ENCODE measurements at places on chromosomes 5 and 9.

DNA sequence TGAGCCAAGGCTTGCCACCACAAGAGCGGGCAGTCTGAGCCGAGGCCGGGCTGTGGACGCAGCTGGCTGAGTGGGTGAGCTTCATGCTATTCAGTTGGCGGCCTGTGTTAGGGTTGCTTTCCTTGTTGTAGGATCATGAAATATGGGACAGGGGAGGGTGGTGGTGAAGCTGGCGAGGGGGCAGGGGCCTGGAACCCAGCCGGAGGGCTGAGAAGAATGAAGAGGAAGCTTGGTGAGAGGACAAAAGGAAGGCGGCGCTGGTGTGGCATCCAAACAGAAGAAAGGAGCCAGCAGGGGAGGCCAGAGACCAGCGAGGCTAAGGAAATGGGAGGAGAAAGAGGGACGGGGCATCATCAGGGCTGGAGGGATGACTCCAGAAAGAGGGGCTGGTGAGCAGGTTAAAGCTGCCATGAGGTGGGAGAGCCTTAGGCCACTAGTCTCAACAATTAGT lies 18.3 kb downstream of the RALGPS1 start:
- no peak for DNase-seq

- no peak for DNase-seq
Measured at GRCh38 chr9:38181232-38181631, 112.2 kb upstream of the SHB start.

- no peak for DNase-seq
Measured at GRCh38 chr5:123538670-123539459, 26.9 kb downstream of the CSNK1G3 start.

DNA sequence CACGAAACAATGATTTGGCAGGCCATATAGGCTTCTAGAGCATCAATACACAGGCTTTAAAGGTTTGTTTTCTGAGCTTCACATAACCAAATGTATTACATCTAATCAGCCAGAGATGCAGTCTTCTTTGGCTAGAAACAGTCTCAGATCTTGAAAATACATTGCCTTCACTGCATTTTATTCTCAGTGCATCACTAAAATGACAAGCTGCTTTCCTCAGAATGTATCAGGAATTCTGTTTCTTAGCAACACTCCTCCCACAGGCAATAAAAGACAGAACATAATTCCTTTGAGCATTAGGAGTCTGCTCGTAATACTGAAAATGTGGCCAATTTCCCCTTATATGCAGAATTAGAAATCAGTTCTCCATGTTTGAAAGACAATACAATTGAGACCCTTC lies 36.9 kb downstream of the FEM1C start:
- no peak for DNase-seq

DNA sequence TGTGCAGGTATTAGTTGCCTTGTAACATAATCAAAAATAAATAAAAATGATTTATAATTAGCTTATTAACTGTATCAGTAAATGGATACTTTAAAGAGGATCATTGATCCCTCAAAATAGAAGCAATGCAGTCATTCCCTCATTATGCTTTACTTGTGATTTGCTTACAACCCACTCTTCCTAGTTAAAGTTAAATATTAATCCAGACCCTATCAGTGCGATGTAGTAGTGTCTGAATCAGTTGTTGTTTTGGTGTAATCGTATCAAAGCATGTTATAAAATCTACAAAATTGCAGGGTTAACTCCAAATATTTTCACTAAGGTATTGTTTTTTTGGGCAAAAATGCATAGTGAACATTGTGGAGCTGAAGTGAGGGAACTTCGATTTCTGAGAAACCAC lies 17.6 kb downstream of the TENT4A start:
- DNase-seq, result no peak

DNA sequence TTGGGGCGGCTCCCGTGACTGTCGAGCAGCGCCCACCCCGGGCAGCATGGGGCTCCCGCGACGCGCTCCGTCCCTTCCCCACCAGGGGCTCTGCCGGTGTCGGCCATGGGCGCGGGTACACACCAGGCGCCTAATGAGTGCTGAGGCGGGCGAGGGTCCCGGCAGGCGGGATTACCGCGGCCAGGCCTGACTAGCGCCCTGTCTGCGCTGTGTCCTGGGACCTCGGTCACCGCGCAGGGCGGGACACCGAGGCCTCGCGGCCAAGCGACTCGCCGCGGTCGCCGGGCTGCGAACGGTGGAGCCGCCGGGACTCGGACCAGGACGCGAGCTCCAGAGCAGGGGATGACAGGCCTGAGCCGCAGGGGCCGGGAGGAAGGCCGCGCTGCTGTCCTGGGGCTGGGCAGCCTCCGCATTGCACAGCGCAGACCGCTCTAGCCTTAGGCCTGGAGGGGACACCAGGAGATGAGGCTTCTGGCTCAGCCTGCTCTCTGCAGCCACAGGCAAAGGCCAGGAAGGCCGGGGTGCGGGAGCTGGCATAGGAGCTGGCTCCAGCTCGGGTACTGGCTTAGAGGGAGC lies 14.1 kb downstream of the LCN10 start:
- DNase-seq, result peak; percentile 76

DNA sequence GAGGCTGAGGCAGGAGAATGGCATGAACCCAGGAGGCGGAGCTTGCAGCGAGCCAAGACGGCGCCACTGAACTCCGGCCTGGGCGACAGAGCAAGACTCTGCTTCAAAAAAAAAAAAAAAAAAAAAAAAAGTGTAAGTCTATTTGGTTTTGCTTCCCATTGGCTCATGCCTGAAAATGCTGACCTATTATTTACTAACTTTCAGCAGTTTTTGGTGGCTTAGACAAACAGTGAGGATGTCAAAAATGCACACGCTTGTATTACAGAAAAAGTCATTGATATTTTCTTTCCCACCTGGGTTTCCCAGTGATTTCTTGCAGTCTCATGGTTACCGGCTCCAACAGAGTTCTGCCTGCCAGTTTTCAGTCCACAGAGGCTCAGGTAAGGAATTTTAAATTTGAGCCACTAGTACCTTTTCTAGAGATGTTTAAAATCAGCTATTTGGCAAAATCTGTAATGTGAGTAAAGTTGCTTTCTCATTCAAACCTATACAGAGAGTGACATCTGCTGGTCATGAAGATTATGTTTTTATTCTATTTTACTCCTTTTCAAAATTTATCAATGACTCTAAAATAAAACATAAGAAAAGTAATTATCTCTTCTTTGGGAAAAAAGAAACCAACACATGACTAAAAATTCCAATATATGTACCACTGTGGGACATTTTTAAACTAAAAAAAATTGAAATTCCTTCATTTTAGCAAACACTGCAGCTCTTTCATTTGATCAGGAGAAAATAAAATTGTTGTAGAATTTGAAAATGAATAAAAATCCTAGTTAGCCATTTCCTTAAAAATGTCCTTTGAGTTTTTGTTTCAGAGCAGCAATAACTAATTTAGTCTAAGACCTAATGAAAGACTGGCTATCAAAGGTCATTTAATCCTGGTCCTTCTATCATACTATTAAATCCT lies 8.8 kb downstream of the FAM200C start:
- DNase-seq, result no peak

DNA sequence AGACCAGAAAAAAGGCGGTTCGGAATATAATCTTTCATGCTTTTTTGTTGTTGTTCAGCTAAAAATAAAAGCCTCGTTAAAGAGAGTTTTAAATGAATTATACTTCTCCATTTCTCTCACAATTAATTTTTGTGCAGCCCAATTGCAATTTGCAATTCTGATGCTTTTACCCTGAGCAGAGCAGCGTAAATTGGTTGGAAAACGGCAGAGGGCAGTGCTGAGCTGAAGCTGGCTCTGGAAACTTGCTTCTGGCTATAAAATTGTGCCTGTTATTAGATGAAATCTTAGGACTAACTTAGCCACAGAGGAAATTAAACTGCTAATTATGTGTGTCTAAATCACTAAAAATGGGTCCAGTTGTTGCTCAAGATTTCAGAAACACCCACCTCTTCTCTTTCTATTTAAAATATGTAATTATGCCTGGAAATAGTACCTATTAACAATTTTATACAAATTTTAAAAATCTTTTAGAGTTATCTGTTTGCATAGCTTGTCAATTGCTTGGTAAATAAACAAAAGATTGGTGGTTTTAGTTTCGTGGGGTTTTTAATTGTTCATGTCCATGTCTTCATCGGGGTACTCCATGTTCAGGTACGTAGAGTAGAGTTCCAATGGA lies 441.8 kb upstream of the TLE4 start:
- DNase-seq, result peak; percentile 60

GRCh38 chr9:105195259-105195658 lies 49.2 kb upstream of the SLC44A1 start:
- no peak for DNase-seq

GRCh38 chr9:38347271-38347671 lies 45.2 kb upstream of the ALDH1B1 start:
- no peak for DNase-seq

GRCh38 chr9:71819115-71819739 lies 50.9 kb upstream of the CEMIP2 start:
- peak; percentile 77 for DNase-seq

GRCh38 chr5:95083606-95084005 lies 201.3 kb downstream of the MCTP1 start:
- no peak for DNase-seq

DNA sequence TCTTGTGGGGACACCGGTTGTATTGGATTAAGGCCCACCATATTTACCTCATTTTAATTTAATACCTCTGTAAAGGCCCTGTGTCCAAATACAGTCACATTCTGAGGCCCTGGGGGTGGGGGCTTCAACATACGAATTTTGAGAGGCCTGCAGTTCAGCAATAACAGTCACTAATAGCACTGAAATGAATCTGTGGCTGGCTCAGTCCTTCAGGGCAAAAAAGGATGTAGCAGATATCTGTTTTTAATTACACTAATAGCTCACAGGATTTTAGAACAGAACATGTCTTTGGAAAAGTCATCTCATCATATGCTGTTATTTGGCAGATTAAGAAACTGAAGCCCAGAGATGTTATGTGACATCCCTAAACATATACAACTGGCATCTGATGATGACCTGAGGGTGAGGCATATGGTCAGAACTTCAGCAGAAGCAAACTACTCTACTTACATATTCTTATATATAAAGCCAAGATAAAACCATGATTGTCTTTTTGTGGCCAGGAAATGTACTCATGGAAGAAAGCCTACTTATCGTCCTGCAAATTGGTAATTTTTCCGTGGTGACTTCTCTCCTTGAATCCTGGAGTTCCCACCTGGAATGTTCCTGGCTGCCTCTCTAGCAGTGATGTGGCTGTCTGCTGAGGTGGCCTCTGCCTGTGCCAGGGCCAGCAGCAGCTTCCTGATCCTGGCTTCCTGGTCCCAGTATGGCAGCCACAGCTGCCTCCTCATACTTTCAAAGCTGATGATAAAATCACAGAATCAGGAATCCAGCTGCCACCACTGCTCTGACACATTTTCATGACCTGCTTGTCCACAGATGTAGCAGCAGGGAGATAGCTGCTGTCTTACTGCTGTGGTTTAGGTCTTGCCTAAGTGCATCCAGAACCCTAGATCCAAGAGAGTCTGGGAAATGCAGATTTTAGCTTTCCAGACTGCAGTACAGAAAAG lies 72.1 kb upstream of the ANKRD55 start:
- no peak for DNase-seq

GRCh38 chr9:136245219-136246150 lies at the start of gene QSOX2:
Gene QSOX2 (minus strand): TSS chr9:136245812. CDS start chr9:136245803, 9 bp downstream.
- DNase-seq, result peak; percentile 95

DNA sequence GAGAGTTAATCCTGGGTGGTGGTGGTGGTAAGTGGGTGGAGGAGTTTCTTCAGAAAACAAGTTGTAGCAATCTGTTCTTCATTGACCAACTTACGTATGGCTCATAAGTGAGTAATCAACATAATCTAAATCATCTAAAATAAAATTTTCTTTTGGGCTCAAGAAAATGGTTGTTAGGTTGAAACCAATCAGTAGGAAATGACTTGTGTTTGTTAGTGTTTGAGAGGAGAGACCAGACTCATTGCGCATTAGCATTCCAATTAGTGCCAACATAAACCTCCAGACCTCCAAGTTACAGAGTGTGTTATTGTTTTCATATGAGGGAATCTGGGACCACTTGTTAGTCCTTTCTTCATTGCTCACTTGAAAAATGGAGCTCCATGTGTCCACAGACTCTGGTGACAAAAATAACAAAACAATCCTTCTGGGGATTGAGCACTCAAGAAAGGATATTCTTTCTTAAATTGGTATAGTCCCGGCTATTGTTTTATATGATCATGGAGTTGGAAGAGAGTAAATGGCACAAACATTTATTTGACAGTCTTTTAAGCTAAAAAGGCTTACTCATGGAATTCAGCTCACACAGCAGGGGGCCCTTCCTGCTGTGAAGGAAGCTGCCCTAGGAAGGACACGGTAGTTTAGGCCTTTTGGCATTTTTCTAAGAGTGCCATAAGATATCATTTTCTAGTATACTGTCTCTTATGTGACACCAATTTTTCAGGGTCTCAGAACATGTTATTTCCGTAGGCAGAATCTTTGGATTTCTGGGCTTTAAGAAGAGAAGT lies 441.1 kb downstream of the EBF1 start:
- peak; percentile 7 for DNase-seq

- DNase-seq, result no peak
Measured at GRCh38 chr5:158861366-158861765, 238.3 kb downstream of the EBF1 start.

DNA sequence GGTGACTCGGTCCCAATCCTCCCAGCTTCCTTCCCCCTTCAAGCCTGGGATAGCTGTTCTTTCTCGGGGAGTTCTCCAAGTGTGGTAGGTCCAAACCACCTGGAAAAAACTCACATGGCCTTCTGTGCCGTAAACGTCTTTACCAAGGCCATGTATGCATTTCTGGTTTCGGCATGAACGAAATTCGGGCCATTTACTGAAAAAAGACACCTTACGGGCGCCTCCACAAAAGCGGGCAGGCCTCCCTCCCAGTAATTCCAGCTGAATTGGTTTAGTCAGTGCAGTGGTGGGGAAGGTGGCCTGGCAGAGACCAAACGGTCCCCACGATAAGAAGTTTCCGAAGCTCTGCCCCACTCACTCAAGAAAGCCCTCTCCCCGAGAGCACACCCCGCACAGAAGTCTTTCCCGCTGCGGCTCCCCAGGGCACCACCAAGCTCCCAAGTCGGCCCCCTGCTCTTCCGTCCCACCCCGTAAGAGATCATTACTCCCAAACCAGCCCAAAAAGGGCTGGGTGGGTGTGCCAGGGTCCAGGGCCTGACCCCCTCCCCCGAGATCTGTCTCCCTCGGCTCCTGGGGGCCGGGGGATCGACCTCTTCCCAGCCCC lies 86.3 kb upstream of the MELK start:
- no peak for DNase-seq

GRCh38 chr9:34049630-34050384 lies 1.1 kb upstream of the UBAP2 start:
- DNase-seq, result peak; percentile 63

- no peak for DNase-seq
Measured at GRCh38 chr9:79645110-79645509, 73.3 kb downstream of the TLE4 start.

DNA sequence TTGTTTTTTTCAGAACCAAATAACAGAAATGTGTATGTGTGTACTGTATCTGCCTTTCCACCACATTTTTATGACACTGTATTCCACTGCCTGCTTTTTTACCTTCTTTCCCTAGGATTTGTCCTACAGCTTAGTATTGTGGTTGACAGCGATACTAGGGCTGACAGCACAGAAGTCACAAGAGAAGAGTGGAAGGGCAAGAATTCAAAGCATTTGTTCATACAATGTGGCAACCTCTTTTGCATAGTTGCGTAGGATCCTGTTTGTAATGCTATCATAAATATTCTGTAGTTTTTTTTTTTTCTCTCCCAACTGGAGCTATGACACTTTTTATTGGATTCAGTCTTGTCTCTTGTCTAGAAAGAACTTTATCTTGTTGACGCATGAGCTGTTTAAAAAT lies 5.6 kb upstream of the BNIP1 start:
- no peak for DNase-seq

GRCh38 chr5:154791535-154791934 lies 36.4 kb downstream of the LARP1 start:
- no peak for DNase-seq

Measured in activated CD4-positive, alpha-beta T cell treated with anti-CD3 and anti-CD28 coated beads, Interleukin-2, amount 10 ng/mL, durations not matched to agents 24 days and 14 days (primary cell).